Stimulated activated CD8-positive, alpha-beta memory T cell treated with anti-CD3 and anti-CD28 coated beads, Interleukin-15, amount 100 ng/mL, for 1 hour (primary cell): ENCODE measurements at places on chromosomes 5 and 9.

DNA sequence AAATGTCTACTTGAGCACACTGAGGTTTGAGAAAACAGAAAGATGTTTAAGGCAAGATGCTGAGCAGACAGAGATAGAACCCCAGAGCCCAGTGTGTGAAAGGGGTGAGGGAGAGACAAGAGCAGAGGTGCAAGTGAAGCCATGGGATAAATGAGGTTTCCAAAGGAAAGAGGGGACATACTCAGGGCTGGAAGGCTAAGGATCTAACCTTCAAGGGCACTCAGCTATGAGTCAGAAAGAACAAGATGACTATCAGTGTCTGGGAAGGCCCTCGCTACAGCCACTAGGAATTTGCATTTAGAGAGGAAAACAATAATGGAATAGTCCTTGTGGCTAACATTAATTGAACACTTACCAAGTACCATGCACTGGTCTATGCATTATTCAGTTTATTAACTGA, 113.7 kb downstream of the HTR4 start:
- no peak for DNase-seq

- no peak for DNase-seq
These were observed 42.9 kb upstream of the F2RL1 start for GRCh38 chr5:76775921-76776320.

GRCh38 chr9:85041466-85042137, 372.1 kb downstream of the NTRK2 start:
- no peak for DNase-seq

DNA sequence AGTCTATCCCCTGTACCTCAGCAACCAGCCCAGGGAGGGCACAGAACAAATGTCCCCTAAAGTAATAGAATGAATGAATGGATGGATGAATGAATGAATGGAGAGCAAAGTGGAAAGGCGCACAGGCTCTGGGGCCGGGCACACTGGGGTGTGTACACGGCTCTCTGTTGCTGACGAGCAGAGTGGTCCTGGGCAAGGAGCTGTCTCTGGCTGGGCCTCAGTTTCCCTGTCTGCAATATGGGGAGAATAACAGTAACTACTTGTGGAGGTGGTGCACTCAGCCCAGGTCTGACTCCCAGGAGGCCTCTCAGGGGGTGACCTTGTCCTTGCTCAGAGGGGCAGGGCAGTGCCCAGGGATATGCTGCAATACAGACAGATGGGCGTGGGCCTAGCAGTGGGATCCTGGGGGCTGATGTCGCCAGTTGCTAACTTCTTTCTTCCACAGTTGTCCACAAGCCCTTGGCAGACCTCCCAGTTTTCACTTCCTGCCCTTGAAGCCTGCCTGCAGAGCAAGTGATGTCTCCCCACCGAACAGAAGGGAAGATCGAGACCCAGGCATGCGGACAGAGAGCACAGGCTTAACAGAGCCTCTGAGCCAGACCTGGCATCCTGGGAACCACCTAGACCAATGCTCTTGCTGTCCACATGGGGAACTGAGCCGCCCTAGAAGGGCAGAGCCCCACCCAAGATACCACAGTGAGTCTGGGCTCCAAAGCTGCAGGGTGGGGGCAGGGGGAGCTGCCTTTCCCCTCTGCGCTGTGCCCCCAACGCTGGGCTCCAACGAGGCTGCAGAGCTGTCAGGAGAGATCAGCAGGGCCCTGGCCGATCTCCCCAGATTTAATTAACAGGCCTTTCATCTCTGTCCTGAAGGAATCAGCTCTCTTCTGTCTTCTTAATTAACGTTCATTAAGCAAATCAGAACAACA, 13.6 kb upstream of the LAMC3 start:
- DNase-seq: no peak

DNA sequence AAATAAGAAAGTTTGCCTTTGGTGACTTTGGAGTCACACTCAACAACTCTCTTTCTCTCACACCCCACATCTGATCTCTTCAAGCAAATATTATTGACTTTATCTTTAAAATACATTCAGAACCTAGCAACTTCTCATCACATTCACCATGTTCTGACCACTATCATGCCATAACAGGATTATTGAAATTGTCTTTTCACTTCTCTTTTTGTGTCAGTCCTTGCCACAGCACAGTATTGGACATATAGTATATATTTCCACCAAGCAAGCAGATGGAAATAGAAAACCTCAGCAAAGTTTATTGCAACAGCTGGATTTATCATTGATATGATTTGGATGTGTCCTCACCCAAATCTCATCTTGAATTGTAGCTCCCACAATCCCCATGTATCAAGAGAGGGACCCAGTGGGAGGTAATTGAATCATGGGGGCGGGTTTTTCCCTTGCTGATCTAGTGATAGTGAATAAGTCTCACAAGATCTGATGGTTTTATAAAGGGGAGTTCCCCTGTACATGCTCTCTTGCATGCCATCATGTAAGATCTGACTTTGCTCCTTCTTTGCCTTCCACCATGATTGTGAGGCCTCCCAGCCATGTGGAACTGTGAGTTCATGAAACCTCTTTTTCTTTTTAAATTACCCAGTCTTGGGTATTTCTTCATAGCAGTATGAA, 26.9 kb upstream of the ITGA1 start:
- no peak for DNase-seq
